ENCODE measurements at places on chromosomes 4 and X.

GRCh38 chr4:150131581-150132228 is 53.5 kb downstream of the DCLK2 start:
- no peak for DNase-seq

DNA sequence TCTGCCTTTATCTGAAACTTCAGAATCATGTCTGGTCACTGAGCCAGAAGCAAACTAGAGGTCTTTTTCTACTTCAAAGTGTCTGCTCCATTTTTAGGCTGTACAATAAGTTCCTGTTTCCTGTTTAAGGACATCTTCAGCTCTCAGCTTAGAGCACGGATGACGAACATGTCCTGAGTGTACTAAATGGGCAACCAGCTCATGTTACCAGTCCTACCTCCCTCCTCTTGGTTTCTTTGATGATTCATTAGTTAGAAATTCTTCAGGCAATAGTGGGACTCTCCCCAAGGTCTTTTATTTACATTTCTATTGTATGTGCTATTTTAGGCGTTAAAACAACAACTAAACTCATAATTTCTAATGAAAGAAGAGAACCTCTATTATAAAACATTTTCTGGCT is 58.0 kb downstream of the ENPEP start:
- DNase-seq = no peak

GRCh38 chr4:157096439-157096838 is 20.5 kb downstream of the GLRB start:
- no peak for DNase-seq

DNA sequence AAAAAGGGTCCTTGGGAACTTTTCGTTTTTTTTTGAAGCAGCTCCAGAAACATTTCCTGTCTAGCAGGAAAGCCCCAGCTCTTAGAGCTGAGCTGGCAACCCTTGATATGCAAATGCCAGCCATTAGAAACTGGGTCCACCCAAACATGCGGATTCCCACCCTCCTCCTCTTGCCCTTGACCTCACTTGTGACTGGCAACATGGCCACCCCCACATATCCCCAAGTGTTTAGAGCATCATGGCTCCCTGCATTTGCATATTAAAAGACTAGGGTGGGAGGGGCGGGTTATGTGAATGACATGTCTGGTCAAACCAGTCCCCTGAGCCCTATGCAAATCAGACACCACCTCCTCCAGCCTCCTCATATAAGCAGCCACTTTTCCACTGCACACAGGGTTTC is 671.1 kb downstream of the FAT4 start:
- no peak for DNase-seq

DNA sequence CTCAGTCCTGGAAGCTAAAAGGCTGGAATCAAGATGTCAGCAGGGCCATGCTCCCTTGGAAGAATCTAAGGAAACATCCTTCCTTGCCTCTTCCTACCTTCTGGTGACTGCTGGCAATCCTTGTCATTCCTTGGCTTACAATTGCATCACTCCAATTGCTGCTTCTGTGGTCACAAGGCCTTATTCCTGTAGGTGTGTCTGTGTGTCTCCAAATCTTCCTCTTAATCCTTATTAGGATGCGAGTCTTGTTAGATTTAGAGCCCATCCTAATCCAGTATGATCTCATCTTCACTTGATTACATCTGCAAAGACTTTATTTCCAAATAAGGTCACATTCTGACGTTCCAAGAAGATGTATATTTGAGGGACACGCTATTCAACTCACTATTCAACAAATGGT is 52.2 kb downstream of the SMIM20 start:
- DNase-seq = no peak

GRCh38 chr4:27318740-27319139 is 458.1 kb downstream of the STIM2 start:
- DNase-seq = no peak

DNA sequence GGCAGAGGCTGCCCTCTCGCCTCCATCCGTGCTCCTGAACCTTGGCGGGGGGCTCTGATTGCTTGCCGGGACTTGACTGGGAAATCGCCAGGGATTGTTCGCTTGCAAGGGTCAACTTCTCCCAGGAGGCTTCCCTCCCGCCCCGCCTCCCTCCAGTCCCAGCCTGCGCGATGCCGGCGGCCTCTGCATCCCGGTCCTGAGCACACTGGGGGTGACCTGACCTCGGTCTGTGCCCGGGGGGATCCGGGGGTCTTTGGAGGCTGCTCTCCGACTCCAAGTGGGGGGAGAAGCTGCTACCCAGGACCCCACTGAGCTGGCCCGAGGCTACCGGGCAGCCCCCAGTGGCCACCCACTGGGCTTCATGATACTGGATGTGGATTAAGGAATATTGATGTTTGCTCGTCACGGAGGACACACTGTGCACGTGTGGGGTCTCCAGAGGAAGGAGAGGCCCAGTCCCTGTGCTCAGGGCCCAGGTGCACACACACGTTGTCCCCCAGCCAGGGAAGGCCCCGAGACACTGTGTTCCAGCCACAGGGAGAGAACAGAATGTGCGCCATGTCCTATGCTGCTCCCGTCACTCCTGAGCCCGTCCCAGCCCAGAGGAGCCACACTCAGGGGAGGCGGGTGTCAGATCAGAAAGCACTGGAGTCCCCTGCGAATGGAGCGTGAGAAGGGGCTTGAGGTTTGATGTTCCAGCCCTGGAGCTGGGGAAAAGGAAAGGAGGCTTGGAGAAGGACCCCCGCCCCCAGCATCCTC is 55.9 kb upstream of the NKX1-1 start:
- DNase-seq = no peak

DNA sequence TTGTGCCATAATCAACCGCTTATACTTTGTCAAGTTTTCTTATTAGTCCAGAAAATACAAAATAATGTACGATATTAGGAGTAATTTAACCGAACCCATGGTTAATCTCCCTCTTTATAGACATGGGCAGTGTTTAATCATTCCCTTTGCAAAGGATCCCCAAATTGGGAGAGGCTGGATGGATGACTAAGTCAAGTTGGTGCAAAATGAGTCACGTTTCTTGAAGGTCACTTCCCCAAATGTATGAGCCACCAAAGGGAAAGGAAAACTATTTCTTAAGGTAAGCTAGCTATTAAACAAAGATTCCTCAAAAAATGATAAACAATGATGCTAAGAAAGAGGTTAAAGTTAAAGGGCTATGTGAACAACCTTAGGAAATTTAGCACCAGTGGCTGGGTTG is 17.5 kb downstream of the MAML3 start:
- DNase-seq = no peak
